ENCODE measurements at places on chromosomes 7 and 10.

- DNase-seq, result no peak
Observed at GRCh38 chr7:78529392-78529791, 730.8 kb downstream of the PHTF2 start.

GRCh38 chr10:5525561-5526341, 990 bp downstream of the CALML3 start:
- no peak for DNase-seq

GRCh38 chr7:54932818-54933543, 85.8 kb upstream of the EGFR start:
- DNase-seq, result peak; percentile 87

GRCh38 chr7:157977306-157977705, 610.3 kb downstream of the PTPRN2 start:
- DNase-seq, result no peak

GRCh38 chr10:67667035-67667425, 29.0 kb downstream of the CTNNA3 start:
- DNase-seq, result no peak

- no peak for DNase-seq
Observed at GRCh38 chr7:149420006-149420405, 40.9 kb downstream of the ZNF777 start.

DNA sequence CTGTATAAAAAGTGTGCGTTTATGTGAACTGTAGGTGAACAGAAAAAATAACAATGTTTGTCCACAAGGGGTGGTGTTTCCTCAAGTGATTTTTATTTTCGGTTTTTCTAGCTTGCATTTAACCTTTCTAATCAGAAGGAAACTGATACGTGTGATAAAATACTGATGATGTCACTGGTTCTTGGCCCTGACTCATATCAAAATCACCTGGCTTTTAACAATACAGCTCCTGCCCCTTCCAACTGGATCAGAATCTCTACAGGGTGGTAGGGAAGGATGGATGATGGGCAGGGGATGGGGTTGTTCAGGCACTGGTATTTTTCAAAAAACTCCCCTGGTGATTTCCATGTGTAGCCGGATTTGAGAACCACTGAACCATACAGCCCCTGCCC, 10.9 kb downstream of the NPFFR1 start:
- DNase-seq, result no peak

- no peak for DNase-seq
Observed at GRCh38 chr10:79158402-79159097, 89.8 kb downstream of the ZMIZ1 start.

- DNase-seq, result peak; percentile 80
Observed at GRCh38 chr10:72274730-72275350, 1.1 kb downstream of the DDIT4 start.

DNA sequence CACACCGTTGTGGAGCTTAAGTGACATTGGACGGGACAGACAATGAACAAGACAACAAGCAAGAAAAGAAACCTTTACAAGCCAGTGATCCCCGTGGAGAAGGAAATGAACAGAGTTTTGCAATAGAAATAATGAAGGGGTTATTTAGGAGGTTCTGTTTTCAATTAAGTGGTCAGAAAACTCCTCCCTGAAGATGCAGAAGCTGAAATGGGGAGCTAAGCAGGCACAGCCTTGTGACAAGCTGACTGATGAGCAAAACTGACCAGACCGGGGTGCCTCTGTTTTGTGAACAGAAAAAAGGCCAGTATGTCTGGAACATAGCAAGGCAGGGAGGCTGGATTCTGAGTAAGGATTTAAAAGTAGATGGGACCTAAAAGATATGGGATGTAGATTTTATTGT, 299.8 kb upstream of the POM121L12 start:
- no peak for DNase-seq

DNA sequence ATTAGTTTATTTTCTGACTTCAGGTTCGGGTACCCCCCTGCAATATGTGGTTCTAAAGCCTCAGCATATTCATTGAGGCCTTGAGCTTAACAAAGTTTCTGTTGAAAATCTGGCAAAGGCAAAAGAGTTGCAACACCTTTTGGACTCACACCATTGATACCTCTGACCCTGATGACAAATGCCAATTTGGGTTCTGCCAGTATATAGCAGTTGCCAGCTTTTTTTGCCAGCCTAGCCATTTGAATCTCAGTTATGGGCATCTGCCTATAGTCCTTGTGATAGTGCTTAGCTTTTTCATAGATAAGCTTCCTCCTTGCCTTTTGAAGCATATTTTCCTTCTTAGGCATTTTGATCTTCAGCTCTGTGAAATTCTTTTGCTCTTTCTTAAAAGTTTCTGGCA, 31.9 kb downstream of the LIPJ start:
- DNase-seq, result no peak

DNA sequence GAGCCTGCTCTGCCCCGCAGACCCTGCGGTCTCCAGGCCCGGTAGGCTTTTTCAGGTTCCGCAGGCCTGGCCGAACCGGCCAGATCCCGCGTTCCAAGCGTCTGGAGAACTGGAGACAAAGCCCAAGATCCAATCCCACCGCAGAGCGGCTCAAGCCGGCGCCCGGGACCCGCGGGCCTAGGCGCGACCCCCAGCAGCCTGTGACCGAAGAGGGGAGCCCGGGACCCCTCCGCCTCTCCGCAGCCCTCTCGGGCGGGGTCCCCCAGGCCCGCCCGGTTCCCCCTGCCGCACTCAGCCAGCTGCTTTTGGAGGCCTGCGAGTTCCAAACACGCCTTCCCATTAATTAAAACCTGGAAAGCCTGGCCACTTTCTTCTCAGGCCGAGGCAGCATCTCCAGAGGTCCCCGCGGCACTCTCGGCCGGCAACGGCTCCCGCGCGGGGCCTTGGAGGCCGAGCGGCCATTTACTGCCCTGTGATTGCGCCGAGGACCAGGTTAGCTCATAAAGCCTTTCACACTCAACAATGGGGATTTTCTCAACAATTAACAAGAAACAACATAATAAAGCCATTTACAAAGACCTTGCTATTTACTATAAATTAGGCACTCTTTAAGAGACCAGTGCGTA, 16.7 kb downstream of the SKIDA1 start:
- no peak for DNase-seq

- no peak for DNase-seq
Observed at GRCh38 chr7:116229366-116229765, 19.0 kb downstream of the TES start.

- no peak for DNase-seq
Observed at GRCh38 chr10:117140525-117140902, 2.4 kb upstream of the VAX1 start.

DNA sequence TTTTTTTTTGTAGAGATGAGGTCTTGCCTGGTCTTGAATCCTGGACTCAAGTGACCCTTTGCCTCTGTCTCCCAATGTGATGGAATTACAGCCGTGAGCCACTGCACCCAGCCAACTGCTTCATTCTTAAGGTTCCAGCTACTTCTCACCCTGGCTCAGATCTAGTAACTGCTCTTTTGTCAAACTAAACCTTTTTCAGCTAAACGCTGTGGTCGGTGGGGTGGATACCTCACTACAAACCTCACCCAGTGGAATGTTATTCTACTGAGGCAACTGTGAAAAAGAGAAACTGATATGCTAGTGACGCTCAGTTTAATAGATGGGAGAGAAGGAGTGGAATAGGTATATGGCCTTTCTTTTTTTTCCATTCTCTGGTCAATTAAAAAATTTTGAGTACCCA, 1.7 kb upstream of the MRLN start:
- DNase-seq, result no peak

DNA sequence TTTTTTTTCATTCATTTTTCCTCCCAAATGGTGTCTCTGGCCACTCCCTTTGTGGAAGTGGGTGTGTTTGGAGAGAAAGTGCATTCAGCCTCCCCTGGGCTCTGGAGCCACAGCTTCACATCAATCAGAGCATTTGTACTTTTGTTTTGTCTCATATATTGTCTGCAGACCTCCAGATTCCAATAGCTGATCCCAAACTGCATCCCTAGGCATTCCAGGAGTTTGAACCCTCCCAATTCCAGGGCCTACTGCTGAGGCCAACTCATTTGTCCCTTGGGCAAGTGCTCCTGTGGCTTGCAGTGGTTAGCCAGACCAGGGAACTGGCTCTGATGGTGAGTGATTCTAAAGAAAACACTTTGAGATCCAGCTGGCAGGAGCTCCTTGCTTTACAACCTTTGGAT, 163.3 kb downstream of the IPMK start:
- DNase-seq, result no peak

DNA sequence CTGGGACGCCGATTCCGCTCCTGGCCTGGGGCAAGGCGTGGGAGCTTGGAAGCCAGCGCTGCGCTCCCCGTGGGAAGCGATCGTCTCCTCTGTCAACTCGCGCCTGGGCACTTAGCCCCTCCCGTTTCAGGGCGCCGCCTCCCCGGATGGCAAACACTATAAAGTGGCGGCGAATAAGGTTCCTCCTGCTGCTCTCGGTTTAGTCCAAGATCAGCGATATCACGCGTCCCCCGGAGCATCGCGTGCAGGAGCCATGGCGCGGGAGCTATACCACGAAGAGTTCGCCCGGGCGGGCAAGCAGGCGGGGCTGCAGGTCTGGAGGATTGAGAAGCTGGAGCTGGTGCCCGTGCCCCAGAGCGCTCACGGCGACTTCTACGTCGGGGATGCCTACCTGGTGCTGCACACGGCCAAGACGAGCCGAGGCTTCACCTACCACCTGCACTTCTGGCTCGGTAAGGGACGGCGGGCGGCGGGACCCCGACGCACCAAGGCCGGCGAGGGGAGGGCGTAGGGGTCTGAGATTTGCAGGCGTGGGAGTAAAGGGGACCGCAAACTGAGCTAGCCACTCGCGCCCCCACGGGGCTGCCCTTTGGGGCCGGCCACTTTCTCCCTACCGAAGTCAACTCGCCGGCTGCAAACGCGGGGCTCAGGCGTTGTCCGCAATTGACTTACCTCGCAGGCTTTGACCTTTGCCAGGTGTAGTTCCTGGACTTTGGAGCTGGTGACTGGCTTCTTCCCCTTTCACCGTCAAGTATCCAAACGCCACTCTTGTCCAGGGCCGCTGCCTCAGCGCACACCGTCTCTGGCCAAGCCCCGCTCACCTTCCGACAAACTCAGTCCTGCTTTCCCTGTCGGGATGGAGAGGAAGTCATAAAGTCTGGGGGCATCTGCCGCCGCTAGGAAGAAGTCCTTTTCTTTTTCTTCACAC, at the start of gene SCIN:
Gene SCIN, plus strand, starts transcription at position 187 of the 928 bp plus-strand sequence. Its CDS starts 67 bp downstream, at position 254.
- peak; percentile 36 for DNase-seq

- DNase-seq, result no peak
Observed at GRCh38 chr7:148500978-148501377, 89.6 kb upstream of the C7orf33 start.

DNA sequence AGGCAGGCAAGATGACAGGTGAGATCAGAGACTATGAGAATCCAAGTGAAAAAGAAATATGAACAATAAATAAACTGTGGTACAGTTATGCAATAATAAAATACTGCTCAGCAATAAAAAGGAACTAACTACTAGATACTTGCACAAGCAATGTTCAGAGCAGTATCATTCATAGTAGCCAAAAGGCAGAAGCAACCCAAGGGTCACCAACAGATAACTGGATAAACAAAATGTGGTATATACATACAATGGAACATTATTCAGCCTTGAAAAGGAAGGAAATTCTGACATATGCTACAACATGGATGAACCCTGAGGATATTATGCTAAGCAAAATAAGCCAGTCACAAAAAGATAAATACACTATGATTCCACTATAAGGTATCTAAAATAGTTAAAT, 76.9 kb upstream of the KCNIP2 start:
- no peak for DNase-seq

GRCh38 chr10:73647211-73647874, 6.1 kb upstream of the MYOZ1 start:
- DNase-seq, result peak; percentile 94

DNA sequence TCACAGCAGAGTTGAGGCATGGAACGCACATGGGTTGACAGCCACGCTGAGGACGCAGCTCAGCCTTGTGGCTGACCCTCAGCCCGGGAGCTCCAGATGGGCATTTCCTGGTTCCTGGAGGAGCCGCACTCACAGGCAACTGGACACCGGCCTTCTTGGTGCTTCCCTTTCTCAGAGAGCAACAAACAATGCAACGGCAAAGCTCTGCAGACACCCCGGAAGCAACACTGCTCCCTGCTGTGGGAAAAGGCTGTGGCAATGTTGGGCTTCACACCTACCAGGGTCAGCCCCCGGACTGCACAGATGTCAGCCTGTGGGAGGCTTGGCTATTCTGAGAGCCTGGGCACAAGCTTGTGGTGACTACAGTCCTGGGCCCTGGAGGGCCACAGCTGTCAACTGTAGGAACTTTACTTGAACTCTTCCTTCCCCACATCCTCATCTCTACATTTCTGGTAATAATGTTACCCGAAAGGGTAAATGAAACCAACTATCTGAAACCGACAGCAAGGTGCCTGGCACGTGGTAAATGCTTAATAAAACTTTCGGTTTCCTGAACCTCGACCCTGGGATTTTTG, 597.5 kb upstream of the MKI67 start:
- DNase-seq, result no peak

- DNase-seq, result no peak
Observed at GRCh38 chr7:70500261-70500660, 631.7 kb upstream of the GALNT17 start.

GRCh38 chr10:88544140-88544870, 38.8 kb downstream of the RNLS start:
- DNase-seq, result no peak

- DNase-seq, result no peak
Observed at GRCh38 chr7:131802195-131802864, 245.9 kb upstream of the PODXL start.

DNA sequence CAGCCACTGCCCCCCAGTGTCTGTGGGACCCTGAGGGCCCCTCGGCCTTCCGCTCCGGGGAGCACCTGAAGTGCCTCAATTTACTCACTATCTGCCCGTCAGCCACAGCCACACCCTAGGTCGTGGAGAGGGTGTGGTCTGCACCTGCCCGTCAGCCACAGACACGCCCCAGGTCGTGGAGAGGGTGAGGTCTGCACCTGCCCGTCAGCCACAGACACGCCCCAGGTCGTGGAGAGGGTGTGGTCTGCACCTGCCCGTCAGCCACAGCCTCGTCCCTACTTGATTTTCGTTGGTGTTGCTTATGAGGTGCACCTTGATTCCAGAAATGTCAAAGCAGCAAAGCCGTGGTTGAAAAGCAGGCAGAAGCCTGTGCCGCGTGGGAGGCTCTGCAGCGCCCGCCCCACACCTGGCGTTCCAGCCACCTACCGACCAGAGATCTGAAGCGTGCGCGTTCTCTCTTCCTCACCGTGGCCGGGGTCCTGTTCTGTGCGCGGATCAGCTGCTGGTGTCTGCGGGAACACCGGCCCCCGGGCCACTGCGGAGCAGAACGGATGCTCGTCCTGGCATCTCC, 101.6 kb downstream of the DYNC2I1 start:
- DNase-seq, result peak; percentile 68
